ENCODE measurements at places on chromosomes 7 and 10.

- no peak for DNase-seq
Measured at GRCh38 chr7:80135309-80136104, 876 bp downstream of the GNAI1 start.

GRCh38 chr7:110105840-110106239 lies 985.1 kb upstream of the LRRN3 start:
- DNase-seq: no peak

DNA sequence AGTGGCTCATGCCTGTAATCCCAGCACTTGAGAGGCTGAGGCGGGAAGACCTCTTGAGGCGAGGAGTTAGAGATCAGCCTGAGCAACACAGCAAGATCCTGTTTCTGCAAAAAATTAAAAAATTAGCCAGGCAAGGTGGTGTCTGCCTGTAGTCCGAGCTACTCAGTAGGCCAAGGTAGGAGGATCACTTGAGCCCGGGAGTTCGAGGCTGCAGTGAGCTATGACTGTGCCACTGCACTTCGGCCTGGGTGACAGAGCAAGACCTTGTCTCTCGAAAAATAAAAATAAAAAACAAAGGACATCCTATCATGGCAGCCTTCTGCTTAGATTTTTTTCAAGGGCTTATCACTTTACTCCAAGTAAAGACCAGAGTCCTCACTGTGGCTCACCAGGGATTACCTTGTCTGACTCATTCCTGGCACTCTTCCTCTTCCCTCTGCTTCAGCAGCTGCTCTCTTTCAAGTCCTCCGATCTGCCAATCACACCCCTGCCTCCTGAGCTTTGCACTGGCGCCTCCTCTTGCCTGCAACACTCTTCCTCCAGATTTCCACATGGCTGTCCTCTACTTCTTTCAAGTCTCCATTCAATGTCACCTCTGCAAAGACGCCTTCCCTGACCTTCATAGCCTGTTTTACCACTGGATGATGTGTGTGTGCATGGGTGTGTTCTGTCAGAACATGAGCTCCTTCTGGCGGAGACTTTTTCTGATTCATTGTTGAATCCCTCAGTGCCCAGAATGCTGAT lies 7.7 kb downstream of the PRTFDC1 start:
- DNase-seq: no peak

GRCh38 chr7:112765105-112765504 lies 25.1 kb downstream of the TMEM168 start:
- DNase-seq: no peak

DNA sequence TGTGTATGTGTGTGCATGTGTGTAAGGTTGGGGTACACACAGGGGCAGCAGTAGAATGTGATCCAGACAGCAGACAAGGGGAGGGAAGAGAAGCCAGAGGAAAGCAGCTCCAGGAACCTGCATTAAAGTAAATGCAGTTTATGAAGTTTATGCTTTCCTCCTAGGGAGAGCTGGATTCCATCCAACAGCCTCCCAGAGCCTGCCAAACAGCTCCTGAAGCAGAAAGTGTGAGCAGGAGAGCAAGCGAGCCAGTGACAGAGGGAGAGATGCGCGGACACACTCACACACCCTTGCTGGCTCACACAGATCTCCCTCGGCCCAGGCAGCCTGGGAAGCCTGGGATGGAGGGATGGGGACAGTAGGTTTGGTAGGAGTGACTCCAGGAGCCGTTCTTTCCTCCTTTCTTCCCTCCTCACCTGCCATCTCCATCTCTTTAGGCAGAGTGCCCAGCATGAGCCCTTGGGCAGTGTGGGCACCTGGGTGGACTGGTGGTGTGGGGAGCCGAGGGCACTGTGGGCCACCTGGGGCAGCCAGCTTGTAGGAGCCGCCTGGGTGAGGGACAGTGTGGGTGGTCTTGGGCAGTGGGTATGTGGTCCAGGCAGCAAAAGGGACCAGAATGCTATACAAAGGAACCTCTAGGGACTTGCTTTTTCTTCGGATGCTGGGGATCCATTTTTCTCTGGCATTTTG lies 46.1 kb downstream of the PAX2 start:
- no peak for DNase-seq

DNA sequence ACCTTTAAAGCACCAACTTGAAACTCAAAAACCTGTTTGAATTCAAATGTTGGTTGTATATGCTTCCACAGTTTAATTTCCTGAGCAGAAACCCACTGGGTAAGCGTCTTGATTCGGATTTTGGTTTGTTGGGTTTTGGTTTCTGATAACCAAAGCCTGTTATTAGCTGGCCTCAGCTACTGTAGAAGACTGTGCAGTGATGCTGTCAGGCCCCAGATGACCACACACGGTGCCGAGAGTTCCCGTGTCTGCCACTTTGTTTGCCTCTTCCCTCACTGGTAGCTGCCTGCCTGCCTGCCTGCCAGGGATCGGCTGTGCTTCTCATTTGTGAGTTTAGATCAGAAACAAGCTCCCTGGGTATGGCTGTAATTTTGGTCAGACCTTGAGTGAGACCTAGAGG lies 5.6 kb downstream of the MDH2 start:
- DNase-seq: no peak

DNA sequence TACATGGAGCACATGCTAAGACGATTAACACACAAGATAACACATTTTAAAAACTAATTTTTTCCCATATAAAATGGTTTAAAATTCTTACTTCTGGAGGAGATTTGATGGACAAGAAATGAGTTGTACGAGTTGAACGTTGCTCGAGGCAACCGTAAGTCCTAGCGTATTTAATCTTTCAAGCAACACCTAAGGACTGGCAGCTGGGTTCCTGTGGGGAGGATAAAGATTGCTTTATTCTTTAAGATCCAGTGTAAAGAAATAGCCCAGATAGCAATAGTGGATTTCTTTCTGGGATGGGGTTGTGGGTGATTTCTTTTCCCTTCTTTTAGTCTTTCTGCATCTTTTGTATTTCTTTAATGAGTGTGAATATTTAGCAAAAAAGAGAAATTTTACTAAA lies 9.8 kb downstream of the TBXAS1 start:
- DNase-seq: no peak

DNA sequence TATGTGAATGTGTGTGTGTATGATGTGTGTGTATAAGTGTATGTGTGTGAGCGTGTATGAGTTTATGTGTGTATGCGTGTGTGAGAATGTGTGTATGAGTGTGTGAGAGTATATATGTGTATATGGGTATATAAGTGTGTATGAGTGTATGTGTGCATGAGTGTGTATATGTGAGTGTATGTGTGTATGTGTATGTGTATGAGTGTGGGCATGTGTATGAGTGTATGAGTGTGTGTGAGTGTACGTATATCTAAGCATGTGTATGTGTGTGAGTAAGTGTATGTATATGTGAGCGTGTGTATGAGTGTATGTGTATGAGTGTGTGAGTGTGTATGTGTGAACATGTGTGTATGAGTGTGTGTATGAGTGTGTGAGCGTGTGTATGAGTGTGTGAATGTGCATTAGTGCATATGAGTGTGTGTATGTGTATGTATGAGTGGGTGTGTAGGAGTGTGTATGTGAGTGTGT lies 12.9 kb downstream of the SLC13A4 start:
- DNase-seq: no peak

- DNase-seq: no peak
Measured at GRCh38 chr7:94252971-94253370, 141.7 kb upstream of the COL1A2 start.

GRCh38 chr10:77593771-77594470 lies 43.7 kb downstream of the KCNMA1 start:
- DNase-seq: no peak

DNA sequence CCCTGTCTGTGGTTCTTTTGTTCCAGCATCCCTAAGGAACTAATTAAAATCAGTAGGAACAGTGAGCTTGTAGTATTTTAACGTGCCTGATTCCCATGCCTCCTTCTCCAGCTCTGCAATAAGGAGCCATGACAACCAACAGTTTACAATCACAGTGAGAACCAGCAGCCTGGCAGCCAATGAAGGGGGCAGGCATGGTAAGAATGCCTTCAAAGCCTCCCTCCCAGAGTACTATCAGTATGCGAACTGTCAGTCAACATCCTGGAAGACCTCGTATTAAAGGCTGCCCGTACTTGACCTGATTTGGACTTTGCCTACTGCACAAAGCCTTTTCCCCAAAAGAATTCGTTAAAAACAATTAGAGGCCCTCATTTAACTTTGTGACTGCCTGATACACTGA lies 7.7 kb downstream of the ZPBP start:
- DNase-seq: no peak

DNA sequence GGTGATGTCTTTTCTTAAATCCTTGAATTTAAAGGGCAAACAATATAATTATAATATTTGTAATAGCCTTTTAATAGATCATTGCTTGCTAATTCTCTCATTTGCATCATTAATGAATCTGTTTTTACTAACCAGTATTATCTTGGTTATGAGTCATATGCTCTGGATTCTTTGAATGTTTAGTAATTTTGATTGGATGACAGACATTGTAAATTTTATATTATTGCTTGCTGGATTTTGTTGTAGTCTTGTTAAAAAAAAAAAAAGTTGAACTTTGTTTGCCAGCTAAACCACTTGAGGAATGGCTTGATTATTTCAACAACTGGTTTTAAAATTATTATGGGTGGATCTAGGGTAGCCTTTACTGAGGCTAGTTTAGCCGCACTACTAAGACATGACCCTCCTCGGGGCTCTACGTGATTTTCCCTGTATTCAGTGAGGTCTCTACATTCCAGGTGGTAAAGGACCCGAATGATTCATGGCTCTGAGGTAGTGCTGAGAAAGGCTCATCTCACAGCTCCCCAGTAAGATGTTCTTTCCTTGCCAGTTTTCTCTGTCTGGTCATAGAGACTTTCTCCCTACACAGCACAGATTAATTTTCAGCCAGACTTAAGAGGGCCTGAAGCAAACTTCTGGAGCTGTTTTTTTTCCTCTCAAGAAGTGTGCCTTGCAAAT lies 8.5 kb downstream of the C10orf90 start:
- no peak for DNase-seq

DNA sequence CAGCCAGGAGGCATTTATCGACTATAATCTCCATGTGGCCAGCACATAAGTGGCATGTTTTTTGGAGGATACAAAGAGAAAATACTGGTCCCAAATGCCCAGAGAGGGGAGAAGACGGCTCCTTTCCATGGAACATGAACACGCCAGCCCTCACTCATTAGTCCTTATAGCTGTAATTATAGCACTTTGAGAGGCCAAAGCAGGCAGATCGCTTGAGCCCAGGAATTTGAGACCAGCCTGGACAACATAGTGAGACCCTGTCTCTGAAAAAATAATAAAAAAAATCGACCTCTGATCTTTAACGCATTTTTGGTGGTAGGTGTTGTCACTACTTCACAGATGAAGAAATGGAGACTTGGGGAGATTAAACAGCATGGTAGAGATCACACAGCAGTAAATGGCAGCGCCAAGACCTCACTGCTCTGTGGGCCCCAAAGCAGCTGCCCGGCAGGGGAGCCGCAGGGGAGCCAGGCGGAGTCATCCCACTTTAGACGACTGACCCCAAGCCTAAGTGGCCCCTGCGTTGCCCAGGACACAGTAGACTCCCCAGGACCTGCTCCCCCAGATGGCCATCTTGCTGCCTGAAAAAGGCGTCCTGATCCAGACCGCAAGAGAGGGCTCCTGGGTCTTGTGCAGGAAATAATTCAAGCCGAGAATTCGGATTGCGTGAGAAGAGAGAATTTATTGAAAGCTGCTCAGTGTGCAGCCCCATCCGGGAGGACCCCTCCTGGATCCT lies 21.2 kb upstream of the PRKAG2 start:
- no peak for DNase-seq
